HFF-Myc (cell line): ENCODE measurements at places on chromosomes 3 and 15.

DNA sequence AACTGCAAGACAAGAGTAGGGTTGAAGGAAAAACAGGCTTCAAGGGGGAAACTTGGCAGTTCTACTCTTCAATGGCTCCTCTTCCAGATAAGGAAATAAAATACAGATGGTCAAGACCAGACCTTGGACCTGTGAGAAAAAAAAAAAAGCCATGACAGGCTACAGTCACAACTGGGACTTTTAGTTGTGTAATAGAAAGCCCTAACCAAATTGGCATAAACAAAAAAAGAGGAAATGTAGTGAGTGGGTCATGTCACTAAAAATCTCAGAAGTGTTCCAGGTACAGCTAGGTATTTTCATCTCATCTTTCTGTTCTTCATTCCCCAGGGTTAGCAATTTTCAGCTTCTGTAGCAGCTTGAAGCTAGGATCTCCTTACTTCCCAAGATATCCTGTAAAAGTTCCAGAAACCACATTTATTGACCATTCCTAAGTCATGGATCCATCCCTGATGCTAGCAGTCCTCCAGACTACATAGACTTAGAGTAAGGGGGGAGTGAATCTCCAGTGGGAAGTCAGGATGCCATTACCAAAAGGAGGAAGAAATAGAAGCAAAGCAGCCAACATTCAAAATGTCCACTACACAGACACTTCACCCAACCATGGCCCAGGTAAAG is 61.0 kb upstream of the CSTA start:
- DNase-seq: no peak

GRCh38 chr3:35751207-35751606 is 111.9 kb downstream of the ARPP21 start:
- no peak for DNase-seq

DNA sequence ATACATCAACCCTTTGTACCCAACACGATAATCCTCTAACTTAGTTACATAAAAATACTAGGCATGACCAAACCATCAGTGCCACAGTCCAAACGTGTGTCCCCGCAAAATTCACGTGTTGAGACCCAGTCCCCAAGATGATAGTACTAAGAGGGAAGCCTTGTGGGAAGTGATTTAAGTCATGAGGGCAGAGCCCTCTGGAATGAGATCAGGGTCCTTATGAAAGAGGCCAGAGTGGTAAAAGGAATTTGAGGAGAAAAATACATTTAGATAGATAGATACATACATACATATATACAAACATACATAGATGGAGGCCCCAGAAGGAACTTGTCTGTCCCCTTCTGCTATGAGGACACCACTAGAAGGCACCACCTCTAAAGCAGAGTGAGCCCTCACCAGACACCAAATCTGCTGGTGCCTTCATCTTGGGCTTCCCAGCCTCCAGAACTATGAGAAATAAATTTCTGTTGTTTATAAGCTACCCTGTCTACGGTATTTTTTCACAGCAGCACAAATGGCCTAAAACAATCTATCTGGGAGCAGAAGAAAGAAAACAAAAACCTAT is 8.0 kb downstream of the TBC1D2B start:
- DNase-seq: no peak

GRCh38 chr3:159978353-159978752 is 10.3 kb upstream of the IL12A start:
- DNase-seq: no peak

GRCh38 chr15:40249477-40250303 is 10.8 kb downstream of the PAK6 start:
- DNase-seq: no peak

DNA sequence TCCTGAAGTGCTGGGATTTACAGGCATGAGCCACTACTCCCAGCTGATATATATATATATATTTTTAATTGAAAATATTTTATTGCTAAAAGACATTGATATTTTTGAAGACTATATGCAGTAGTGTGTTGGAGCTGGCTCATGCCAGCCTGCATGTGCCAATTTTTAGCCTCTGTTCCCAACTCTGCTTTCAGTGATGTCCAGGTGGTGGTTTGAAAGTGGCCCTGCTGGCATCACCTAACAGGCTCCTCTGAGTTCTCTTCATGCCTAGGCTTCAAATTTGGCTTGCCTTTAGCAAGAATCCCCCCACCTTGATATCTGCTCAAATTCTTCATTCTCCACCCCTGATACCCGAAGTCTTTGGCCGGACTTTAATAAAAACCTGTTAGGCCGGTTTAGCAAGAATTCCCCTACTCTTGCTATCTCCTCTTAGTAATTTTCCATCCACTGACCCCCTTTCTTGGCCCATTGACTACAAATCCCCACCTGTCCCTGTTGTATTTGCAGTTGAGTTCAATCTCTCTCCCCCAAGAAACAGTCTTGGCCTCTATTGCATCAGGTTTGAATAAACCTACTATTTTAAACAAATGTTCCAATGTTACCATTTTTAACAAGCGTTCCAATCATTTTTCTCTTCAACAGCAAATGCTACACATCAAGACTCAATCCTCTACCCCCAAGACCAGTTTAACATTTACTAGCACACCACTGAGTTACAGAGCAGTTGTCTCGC is 23.9 kb upstream of the CTSH start:
- DNase-seq: no peak

GRCh38 chr15:90957791-90958190 is 3.1 kb downstream of the RCCD1 start:
- DNase-seq: no peak

DNA sequence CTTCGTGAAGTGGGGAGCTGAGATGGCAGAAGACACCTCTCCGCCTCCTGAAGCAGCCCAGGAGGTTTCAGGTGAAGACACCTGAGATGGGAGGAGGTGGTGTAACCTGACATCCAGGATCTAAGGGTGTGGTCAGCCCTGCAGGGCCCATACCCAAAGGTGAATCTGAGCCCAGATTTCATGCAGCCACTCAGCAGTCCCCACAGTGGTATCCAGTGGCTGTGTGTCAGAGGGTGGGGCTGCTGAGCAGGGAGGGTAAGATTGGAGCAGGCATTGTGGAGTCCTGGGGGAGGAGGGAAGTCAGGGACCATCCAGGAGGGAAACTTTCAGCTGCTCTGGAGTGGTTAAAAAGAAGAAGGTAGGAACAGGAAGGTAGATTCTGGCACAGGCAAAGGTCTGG is 46.0 kb upstream of the SMAD6 start:
- no peak for DNase-seq

DNA sequence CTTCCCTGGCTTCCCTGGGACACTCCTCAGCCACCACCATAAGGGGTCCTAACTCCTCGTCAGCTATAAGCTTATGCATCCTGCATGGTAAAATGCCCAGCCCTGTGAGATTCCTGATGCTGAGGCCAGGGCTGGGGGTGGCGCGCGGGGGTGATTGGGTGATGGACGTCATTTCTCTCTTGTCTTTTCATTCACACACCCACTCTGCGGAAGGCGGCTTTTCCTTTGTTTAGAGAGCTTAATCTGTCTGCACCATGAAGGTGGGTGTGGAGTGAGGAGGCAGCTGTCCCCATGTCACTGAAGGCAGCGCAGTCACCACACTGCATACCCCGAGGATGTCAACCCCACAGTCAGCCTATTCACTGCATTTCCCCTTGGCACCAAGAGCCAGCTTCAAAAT is 110.0 kb upstream of the NSMCE3 start:
- no peak for DNase-seq

GRCh38 chr3:126706631-126707030 is 2.6 kb downstream of the CHCHD6 start:
- DNase-seq: no peak

DNA sequence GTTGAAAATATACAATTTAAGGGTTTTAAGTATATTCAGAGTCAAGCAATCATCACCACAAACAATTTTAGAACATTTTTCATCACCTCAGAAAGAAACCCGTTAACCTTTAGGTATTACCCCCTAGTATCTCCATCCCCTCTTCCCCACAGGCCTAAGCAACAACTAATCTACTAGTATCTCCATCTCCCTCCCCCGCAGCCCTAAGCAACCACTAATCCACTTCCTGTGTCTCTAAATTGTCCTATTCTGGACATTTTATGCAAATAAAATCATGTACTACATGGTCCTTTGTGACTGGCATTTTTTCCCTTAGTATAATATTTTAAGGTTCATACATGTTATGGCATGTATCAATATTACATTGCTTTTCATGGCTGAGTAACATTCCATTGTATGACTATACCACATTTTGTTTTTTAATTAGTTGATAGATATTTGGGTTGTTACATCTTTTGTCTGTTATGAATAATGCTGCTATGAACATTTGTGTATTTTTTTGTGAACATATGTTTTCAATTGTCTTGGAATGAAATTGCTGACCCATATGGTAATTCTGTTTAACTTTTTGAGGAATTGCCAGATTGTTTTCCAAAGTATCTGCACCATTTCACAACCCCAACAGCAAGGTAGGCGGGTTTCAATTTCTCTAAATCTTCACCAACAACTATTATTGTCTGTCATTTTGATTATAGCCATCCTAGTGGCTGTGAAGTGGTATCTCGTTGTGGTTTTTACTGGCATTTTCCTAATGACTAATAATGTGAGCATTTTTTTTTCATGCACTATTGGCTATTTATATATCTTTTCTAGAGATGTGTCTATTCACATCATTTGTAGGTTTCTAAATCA is 215.6 kb upstream of the CD96 start:
- peak; percentile 74 for DNase-seq

DNA sequence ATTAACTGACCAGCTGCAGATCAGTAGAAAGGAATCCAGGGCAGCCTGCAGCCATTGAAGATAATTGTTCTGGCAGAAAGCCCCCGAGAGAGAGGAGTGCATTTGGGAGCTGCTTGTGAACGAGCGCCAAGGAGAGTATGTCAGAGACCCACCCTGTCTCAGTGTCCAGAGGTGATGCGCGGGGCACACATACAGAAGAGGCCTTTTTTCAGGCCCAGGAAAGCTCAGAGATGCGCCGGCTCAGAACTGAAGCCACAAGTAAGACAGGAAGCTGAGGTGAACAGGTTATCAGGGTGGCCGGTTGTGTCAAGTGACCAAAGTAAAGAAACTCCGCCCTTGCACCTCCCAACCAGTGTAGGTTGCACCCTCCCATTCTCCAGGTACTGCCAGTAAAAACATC is 59.8 kb upstream of the HEG1 start:
- DNase-seq: no peak

GRCh38 chr15:32807331-32807730 is 89.5 kb downstream of the GREM1 start:
- no peak for DNase-seq

- DNase-seq: peak; percentile 25
These were observed 151.8 kb upstream of the DPH6 start for GRCh38 chr15:35697549-35698299.
